IMR-90 (cell line): ENCODE measurements at places on chromosomes 4 and X.

GRCh38 chr4:138190452-138190858, 51.7 kb downstream of the SLC7A11 start:
- H3K27ac ChIP-seq = no peak overlapping the region
- H3K4me3 ChIP-seq = no peak overlapping the region
- H3K4me1 ChIP-seq = peaks cover 6% of the 10 kb centered on the region; the same call in 1 of the 2 replicates
- DNase-seq = no peak

DNA sequence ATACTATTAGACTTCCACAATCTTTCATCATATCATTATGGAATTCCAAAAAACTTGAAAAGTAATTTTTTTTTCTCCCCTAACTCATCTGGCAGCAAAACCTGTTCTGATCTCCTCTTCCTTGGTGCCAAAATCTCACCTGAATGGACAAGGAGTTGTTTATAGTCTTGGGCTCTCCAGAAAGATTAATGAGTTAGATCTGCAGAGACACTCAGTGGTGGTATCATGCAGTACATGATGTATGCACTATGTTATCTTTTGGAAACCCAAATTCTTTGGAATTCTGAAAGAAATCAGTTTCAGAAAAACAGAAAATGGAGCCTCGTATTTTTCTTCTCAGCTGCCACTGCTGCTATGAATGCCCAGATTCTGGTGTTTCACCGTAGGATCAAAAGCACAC, 11.7 kb downstream of the GPM6B start:
- no peak for DNase-seq
- no peaks in the 10 kb centered on the region for H3K36me3 ChIP-seq
- peaks cover 21% of the 10 kb centered on the region for H3K27me3 ChIP-seq
- no peaks in the 10 kb centered on the region for H3K4me1 ChIP-seq

DNA sequence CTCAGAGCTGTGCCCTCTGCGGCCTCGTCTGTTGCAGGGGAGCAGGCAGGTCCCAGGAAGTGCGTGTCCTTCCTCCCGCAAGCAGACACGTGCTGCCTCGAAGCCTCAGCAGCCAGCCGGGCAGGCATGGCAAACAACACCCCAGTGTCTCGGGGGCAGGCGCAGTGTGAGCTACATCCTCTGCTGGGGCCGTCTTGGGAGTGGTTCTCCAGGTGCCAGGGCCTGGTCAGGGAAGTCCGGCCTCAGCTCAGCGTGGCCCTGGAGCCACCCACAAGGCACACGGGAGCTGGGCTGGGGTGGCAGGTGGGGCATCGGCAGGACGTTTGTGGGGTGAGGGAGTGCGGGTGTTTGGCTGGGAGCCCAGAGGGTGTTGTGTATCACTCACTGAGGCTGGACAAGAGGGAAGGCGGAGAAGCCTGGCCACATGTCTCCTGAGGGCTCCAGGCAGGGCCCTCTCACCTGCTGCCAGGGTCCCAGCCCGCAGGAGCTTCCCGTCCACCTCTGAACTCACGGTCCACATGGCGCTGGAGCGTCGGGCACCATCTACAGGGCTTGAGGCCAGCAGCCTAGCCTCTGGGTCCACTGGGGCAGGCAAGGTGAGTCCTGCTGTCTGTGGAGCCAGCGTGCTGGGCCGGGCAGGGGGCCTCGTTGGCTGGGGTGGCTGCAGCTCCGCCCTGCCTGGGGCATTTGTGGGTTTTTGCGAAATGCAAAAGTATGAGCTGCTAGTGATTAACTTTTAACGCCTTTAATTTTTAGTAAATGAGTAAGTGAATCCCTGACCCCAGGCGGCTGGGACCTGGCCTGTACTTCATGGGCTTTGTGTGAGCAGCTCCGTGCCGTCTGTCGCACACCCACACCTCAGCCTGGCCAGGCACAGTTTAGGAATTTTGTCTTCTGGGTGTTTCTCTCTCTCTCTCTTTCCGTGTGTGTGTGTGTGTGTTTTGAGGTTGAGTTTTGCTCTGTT, 17.3 kb upstream of the UVSSA start:
- H3K36me3 ChIP-seq = peaks cover 75% of the 10 kb centered on the region
- no peaks in the 10 kb centered on the region for H3K27me3 ChIP-seq
- no peaks in the 10 kb centered on the region; the same call in 1 of the 2 replicates for H3K4me1 ChIP-seq

DNA sequence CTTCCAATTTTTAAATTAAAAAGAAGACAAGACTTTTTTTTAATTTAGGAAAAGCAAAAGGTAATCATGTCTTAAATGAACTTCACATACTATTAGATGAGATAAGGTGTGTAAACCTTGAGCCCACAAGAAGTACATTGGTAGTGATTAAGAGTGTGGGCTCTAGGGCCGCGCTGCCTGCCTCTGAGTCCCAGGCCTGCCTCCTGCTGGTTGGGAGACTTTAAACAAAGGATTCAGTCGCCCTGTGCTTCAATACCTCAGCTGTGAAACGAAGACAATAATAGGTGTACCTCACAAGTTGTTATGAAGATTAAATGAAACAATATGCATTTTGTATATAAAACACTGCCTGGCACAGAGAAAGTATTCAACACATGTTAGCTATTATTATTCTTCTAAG, 95.9 kb upstream of the MYOZ2 start:
- H3K36me3 ChIP-seq = no peaks in the 10 kb centered on the region
- no peak overlapping the region for H3K4me3 ChIP-seq
- peaks cover 15% of the 10 kb centered on the region for H3K4me1 ChIP-seq
- no peaks in the 10 kb centered on the region for H3K27me3 ChIP-seq
- peak overlapping the region; percentile 100 for H3K27ac ChIP-seq
- no peak for DNase-seq
